ENCODE measurements at places on chromosomes 13 and 19. TPM values are rescaled to one million over a fixed set of nuclear protein-coding genes. Genes with fewer than 3 reads are reported as not detected.

GAPDHS gene
- not detected for polyA plus RNA-seq

DNA sequence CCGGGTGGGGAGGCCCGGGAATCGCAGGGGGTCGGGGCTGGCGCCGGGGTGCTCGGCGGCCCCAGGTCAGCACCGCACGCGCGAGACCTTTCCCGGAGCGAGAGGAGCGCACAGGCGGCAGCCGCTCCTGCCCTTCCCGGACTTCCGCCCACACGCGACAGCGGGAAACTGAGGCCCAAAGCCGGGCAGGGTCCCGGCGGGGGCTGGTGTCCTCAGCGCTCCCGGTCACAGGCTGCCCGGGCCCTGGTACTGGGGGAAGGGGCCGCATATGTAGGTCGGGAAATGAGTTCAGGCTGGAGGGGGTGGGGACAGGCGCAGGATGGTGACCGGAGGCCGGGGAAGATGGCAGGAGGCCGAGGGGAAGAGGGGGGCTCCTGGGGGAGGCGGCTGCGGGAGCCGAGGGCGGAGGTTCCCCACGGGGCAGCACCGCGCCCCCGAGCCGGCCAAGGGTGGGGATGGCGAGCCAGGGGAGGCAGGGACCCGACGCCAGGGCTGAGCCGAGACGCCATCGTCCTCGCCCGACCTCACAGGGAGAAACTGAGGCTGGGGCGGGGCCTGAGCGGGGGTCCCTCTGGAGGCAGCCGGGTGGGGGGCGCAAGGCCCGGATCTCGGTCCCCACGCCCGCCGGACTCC is 662 bp downstream of the CBARP start:
- DNase-seq = no peak

DNA sequence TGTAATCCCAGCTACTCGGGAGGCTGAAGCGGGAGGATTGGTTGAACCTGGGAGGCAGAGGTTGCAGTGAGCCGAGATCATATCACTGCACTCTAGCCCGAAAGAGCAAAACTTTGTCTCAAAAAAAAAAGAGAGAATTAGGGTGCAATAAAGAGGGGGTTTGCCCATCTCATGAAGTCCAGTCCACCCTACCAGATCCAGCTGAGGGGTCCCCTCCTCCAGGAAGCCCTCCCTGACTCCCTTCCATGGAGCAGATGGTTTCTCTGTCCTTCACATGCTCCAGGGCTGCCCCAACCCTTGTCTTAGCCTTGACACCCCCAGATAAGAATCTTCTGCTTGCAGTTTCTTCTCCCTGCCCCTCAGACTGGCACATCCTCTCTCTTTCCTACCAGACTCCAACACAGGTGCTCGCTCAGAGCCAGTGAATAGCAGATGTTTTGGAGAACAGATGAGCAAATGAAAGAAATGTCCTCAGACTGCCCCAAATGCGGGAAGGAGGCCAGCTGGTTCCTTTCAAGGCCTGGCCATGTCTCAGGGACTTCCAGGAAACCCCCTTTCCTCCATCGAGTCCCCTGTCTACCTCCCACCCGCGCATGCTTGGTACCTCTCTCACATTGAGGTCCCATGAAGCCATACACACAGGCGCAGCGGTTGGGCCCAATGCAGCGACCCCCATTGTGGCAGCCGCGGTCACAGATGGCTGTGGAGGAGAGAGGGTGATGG is 5.0 kb downstream of the FBN3 start:
- no peak for DNase-seq

DNA sequence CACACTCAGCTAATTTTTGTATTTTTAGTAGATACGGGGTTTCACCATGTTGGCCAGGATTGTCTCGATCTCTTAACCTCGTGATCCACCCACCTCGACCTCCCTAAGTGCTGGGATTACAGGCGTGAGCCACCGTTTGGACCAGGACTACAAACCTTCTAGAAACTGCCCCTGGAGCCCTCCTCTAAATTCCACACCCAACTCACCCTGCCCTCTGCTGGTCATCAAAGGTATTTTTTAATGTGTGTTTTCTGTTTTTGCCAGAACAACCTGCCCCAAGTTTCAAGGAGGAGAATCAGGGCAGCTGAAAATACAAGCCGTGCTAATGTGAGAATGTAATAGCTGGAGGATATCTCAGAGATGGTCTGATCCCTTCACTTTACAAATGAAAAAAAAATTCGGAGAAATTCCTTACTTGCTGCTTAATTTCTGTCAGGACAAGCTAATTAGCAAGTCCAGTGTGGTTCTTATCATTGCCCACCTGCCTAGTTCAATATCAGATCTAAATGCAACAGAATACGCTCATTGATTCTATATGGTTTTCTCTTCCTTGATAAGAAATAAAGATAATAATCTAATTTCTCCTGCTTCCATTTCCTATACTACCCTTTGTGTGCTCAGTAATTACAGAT is 4.1 kb downstream of the ATP8A2 start:
- DNase-seq = no peak

- DNase-seq = no peak
Measured at GRCh38 chr13:66716538-66716937, 513.6 kb downstream of the PCDH9 start.

ZNF578 gene
- 2.4 TPM for polyA plus RNA-seq

NAPSA gene
- polyA plus RNA-seq = 1.2 TPM

DNA sequence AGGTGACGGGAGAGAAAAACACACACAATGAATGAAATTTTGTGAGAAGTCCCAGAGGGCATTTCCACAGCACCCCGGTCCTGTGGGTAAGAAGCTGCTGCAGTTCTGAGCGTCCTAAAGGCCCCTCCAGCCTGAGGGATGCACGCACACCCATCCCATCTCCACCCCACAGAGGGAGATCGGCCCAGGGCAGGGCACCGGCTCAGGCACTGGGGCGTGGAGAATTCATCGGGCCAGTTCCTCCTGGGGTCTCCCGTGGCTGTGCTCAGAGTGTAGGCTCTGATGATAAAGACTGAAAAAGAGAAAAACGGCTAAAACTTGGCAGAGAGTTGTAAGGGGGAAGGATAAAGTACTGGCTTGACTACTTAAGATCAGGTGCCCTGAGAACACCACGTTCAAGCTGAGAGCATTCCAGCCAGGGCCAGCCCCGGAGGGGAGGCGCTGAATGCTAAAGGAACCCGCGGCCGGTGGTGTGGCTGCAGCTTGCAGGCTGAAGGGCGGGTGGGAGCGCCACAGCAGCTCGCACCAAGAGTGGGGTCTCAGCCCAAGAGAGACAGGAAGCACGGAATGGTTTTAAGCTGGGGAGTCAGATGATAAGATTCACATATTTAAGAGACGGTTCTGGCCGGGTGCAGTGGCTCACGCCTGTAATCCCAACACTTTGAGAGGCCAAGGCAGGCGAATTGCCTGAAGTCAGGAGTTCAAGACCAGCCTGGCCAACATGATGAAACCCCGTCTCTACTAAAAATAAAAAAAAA is 121.9 kb upstream of the SPACA7 start:
- DNase-seq = no peak

- DNase-seq = no peak
Measured at GRCh38 chr13:50675651-50676050, 167.8 kb downstream of the DLEU7 start.

DNA sequence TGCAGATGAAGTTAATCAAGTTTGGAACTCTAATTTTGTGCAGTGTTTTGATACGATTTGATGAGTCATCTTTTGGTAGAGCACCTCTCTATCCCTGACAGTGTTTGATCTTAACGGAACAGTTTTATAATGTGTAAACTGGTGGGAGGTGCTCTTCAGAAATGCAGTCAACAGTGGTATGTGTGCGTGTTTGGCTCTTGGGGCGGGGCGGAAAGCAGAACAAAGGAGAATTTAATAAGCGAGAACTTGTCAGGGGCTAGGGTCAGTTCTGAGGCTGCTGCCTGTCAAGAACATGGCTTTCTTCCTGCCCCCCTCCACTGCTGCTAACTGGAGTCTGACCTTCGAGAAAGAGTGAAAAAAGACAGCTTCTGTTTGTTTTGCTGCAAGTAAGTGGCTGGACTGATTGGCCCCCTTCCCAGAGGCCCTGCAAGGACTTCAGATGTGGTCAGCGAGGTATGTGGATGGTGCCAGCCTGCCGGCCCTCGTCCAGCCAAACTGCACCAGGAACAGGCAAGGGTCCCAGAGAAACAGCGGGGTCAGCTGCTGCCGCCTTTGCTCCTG is 40.8 kb downstream of the BBC3 start:
- no peak for DNase-seq

DNA sequence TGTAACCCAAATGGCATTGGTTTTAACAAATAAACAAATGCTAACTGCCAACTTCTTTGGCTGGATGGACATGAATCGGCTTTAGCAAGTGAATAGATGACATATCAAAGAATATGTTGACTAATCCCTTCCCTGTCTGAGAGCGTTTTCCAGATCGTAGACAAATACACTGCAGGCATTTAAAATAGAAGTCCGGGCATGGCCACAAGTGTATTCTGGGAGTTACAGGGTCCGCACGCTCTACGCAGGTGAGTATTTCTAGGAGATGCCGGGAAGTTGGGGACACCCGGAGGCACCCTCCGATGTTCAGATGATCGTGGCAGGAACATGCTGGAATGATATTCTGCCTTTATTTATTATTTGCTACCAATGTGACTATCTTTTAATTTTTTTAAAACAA is 53.2 kb upstream of the ZNF536 start:
- no peak for DNase-seq

SULT2A1 gene
- polyA plus RNA-seq = not detected

DNA sequence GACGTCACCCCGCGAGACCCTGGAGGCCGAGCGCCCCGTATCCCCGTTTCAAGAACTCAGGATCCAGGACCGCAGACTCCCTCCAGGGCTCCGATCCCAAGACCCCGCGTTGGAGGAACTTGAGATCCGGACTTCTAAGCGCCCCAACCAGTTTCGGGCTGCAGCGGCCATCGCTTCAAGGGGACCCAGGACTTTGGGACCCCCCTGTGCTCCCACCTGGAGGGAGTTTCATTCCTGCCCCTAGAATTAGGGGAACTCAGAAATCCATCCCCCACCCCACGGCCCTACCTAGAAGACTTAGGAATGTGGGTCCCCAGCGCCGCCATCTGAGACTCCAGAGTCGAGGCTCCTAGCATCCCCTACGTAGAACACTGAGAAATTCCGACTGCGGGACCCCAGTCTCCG is 400 bp downstream of the PLEKHG2 start:
- no peak for DNase-seq

ZNF69 gene
- polyA plus RNA-seq = 3.4 TPM

DNA sequence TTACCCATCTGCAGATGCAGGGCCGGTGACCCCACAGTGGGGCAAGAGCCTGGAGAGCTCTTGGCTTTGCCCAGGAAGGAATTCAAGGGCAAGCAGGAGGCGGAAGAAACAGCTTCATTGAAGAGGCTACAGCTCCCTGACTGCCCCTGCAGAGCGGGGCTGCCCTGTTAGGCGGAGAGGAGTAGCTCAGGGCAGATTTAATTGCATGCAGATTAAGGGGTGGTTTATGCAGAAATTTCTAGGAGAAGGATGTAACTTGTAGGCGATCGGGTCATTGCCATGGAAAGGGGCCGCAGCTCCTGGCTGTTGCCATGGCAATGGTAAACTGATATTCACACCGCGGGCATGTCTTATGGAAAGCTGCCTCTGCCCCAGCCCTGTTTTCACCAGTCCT is 94.1 kb downstream of the ATP11A start:
- DNase-seq = no peak

DNA sequence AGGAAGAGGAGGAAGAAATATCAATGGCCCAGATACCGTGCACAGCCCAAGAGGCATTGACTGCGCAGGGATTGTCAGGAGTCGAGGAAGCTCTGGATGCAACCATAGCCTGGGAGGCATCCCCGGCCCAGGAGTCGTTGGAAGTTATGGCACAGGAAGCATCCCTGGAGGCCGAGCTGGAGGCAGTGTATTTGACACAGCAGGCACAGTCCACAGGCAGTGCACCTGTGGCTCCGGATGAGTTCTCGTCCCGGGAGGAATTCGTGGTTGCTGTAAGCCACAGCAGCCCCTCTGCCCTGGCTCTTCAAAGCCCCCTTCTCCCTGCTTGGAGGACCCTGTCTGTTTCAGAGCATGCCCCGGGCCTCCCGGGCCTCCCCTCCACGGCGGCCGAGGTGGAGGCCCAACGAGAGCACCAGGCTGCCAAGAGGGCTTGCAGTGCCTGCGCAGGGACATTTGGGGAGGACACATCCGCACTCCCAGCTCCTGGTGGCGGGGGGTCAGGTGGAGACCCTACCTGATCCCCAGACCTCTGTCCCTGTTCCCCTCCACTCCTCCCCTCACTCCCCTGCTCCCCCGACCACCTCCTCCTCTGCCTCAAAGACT is 36.0 kb downstream of the KEAP1 start:
- DNase-seq = no peak

DNA sequence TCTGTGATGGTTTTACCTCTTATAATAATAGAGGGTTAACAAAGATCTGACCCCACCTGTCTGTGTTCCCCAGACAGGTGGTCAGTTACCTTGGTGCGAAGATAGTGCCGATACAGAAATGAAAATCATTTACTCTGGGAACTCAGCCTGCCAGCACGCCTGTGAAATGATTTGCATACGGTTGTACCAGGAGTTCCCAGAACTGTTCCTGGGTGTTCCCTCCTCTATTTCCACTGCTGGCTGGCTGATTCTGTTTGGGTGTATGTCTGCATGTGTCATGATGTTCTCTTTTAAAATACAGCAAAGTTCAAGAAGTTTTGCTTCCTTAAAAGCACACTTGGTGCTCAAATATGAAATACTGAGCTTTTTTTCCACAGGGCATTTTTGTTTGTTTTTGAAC is 527.1 kb downstream of the FGF9 start:
- DNase-seq = no peak

DNA sequence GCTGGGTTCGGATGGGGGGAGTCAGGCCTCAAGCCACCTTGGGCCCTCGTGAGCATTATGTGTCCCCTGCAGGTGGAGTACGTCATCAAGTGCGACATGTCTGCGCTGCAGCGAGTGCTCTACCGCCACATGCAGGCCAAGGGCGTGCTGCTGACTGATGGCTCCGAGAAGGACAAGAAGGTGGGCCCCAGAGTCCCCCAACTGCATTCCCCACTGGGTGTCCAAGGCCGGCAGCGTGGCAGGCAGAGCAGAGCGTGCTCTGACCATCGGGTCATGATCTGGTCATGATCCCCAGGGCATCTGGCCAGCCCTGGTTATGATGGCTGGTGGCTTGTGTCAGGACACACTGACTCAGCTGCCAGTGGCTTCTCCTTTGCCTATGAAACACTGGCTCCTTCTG is 63.4 kb downstream of the SMARCA4 start:
- DNase-seq = no peak

DNA sequence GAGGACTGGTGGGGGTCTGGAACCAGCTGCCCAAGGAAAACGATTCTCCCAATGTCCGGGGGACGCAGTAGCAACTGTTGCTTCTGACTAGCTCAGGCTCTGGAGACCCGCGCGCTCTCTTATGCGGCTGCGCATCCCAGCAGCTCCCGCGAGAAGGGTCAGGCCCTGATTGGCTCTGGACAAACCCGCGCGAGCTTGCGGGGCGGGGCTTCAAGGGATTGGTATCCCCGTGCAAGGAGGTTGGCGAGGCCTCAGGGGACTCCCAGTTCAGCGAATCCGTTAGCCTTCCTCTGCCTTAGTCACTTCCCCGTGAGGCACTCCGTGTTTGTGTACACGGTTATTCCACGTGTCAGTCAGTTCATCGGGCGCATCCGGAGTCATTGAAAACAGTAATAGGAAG is 20.2 kb downstream of the SIGLECL1 start:
- no peak for DNase-seq

CGB7 gene
- polyA plus RNA-seq = 1.5 TPM

Data from forelimb muscle (tissue), 1 donor.